ENCODE measurements at places on chromosomes 2 and 18.
A peak's percentile ranks its signal among the peaks of the same experiment; 100 is the strongest.

DNA sequence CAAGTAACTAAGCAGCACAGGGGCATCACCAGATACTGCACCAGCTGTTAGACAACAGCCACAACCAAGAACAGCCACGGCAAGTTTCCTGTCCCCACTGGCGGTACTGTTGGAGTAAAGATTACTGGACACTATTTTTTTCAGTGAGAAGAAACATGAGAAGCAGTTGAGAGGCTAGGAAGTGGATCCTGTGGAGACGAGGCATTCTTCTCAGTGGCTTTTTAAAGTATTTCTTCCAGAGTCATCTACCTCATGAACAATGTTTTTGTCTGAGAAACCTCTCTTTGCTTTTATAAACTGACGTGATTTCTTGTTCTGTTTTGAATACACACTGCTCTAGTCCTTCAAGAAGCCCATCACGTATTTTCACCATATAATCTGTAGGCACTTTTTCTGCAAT is 18.8 kb downstream of the TM4SF20 start:
- DNase-seq, result no peak

GRCh38 chr2:7849027-7849426 is 832.8 kb upstream of the ID2 start:
- DNase-seq, result no peak

GRCh38 chr2:43464590-43464989 is 131.2 kb downstream of the THADA start:
- no peak for DNase-seq

- no peak for DNase-seq
Measured at GRCh38 chr2:98528349-98528748, 80.0 kb downstream of the COA5 start.

- DNase-seq, result no peak
Measured at GRCh38 chr2:88735133-88735532, 43.7 kb downstream of the RPIA start.

DNA sequence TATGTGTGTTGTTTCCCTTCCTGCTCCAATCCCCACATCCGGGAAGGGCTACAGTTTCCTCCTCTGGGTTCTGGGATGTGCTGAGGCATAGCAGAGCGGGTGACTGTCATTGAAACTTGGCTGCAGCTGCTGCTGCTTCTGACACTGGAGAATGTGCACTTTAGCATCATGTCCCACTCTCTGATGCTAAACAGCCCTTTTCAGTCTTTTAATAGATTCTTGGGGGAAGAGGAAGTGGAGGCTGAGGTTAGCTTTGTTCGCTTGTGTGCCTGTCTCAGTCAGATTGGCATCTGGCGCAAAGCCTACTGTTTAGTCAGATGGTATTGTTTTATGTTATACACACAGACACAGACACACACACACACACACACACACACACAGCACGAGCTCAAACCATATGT is 136.5 kb upstream of the RND3 start:
- DNase-seq, result peak; percentile 22

- no peak for DNase-seq
Measured at GRCh38 chr18:70172225-70172624, 33.3 kb downstream of the RTTN start.

DNA sequence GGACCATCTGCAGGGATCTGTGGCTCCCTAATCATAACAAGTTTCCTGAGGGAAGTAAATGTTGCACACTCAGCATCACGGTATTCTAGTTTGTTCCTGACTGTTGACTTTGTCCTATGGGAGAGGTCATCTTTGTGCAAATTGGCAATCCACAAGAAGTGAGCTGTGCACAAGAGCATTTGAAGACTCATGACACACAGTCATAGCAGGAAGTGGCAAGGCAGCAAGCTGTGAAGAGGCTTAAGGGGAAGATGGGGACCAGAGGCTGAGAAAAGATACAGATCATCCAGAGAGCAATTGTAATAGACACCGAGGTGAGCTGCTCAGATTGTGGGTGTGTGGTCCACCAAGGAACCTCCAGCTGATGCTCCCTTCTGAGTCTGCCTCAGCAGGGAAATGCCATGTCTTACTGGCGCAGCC is 2.7 kb downstream of the TNP1 start:
- DNase-seq, result no peak

DNA sequence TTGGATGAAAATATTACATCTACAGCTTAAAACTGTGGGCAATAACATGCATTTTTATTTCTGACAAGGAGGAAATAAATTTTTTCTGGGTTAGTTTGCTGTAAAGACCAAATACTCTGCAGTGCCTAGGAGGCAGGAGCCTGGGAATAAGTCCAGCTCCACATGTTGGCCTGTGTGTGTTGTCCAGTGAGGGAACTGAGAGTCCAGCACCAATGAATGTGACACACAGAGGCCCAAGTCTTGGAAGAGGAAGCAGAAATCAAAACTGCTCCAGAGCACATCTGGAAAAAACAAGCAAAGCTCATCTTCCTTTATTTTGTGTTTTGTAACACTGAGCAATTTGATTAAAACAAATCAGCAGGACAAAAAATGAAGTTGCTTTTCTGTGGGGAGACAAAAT is 63.1 kb upstream of the KLHL14 start:
- no peak for DNase-seq

GRCh38 chr2:147177071-147177857 is 667.6 kb upstream of the ACVR2A start:
- no peak for DNase-seq

DNA sequence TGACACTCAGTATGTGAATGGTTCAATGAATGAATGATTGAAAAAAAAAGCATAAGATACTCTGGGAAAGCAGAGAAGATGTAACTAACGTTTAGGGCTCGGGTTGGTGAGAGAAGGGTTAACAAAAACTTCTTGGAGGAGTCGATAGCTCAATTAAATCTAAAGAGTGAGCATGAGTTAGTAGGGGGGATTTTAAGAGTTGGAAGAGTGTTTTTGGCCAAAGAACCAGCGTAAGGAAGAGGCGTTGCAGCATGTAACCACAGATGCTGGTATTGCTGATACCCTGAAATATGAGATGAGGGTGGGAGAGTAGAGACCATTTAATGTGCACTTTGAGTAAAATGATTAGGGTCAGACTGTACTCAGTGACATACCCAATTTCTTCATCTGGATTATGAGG is 14.5 kb downstream of the ARHGAP28 start:
- no peak for DNase-seq

DNA sequence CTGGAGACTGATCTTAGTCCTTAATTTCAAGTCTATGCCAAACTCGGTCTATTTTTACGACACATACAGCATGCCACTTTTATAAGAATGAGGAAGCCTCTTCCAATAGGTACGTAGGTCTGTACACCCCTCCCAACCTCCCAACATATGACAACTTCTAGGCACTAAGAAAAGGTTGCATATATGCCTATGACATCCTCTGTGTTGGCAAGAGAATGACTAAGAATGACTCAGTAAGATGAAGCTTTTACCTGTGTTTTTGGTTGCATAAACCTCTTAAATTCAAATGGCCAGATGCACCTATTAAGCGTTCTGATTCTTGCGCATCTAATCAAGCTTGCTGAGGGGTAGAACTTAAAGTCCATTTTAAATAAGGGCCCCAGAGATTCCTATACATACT is 586.4 kb upstream of the ZEB2 start:
- no peak for DNase-seq

GRCh38 chr18:24995755-24996154 is 356.2 kb downstream of the ZNF521 start:
- no peak for DNase-seq

DNA sequence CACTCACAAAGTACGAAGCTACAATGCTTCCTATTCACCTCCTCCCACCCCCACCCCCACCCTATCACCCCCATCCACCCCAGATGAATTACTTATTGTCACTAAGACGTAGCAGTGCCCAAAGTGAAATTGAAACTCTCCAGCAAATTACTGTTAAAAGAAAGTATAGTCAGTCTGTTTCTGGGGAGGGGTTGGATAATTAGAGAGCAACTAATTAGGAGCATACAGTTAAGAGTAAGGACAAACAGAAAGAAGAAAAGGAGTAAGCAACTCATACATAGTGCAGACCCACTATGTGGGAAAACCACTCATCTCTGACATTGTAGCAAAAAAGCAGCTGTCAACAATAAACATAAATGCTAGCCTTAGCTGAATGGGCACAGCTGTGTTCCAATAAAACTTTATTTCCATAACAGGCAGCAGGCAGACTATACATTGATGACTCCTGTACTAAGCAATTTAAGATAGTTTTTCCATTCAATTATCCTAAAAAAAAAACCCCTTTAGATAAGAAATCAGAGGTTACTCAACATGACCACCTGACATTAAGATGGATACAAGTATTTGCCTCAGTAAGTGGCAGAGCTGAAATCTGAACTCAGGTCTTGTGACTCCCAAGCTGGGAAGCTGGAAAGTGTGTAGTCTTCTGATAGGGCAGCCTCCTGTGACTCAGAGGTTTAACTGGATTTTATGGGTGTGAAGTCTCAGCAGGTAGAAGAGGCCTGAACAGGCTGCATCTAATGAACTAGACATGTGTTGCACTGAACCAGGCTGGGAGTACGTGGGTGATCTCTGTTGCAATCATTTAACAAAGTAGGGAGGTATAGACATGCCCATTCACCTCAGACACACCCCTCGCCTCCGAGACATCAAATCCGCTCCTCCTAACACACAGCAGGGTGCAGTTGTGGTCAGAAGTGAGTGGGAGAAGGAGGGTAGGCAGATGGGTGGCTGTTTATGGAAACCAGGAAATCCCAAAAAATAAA is 171.8 kb upstream of the KLF7 start:
- peak; percentile 49 for DNase-seq

DNA sequence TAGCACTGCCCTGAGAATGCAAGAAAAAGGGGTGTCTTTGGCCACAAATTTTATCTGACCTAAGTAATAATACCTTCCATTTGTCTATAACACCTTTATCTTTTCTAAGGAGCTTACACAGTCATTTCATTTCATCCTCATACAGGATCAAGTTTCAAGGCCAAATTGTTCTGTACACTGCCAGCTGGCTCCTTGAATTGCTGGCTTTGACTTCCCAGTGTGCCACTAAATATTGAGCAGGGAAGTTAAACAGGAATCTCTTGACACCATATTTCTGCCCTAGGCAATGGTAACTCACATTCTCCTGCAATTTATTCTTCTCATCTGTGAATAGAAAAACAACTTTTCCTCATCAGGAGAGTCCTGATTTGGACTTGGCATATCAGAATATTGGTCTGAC is 195.1 kb upstream of the LRP1B start:
- no peak for DNase-seq

- no peak for DNase-seq
Measured at GRCh38 chr2:136175868-136176267, 57.9 kb upstream of the CXCR4 start.

DNA sequence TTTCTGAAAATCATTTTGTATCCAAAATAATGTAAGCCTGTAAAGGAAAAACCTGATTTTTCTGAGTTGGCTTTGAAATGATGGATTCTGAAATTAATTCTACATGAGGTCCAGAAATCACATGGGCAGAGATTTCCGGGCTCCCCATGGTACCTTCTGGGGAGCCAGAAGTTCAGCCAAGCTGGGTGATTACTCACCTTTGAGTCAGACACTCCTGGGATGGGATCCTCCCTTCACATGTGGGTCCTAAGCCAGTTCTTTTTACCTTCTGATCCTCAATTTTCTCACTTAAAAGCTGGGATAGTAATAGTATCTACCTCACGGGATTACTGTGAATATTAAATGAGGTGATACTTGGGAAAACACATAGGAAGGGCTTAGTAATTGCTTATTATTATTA is 179.8 kb upstream of the EPAS1 start:
- no peak for DNase-seq

DNA sequence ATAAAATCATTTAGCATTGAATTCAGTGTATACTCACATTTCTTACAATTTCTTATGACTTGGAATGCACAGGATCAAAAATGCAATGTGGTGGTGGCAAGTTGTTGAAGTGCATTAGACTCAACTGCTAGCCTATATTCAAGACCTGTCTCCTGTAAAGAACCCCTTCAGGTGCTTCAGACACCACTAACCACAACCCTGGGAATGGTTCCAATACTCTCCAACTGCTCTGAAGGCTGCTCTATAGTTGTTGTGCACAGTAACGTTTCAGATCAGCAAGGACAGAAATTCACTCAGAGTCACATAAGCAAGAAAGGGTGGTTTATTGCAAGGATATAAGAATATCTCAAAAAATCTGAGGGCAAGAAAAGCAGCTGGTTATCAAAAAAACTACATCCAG is 6.5 kb downstream of the GKN1 start:
- DNase-seq, result peak; percentile 84

DNA sequence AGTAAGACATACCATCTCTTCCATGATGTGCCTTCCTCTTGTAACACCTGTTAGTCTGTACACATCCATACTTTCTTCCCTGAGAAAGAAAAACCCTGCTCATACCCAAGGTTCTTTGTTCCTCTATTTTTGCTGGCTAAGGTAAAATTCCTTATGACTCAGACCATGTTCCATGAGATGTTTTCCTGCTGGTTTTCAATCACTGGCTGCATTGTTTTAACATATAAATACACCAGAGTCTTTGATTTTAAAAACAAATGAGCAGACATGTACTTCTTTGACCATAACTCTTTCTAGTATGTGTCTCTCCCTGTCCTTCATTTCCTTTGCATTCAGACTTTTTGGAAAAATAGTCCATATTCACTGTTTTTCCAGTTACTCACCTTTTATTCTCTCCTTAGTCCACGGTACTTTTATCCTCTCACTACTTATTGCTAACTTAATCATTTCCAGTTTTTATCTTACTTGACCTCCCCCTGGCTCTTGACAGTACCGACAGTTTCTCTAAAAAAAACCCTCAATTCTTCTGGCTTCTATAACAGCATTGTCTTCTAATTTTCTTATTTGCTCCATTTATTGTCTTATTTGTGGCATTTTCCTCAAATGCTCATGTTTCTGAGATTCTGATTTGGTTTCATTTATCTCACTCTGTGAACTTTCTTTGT is 4.3 kb downstream of the VAPA start:
- DNase-seq, result no peak

DNA sequence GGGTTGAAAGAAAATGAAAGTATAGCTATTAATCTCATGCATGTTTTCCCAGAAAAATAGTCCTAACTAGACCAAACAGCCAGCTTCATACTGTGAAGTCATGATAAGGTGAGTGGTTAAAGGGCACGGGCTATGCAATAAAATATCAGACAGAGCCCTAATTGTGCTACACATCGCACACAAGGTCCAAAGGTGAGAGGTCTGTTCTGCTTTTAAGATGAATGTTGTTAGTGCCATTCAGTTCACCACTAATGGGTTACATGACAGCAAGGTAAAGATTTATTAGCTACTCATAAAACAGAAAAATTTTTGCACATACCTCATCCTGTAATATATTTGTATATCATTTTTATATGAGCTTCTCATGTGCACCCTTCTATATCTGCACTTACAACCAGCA is 105.0 kb upstream of the STK17B start:
- DNase-seq, result no peak

- DNase-seq, result peak; percentile 61
Measured at GRCh38 chr2:88590998-88591613, 36.2 kb downstream of the EIF2AK3 start.

All from RPMI8226 (cell line).